ENCODE measurements at places on chromosomes 2 and 18. TPM values are rescaled to one million over a fixed set of nuclear protein-coding genes. Genes with fewer than 3 reads are reported as not detected.

- DNase-seq, result no peak
These were observed 355.6 kb downstream of the NBAS start for GRCh38 chr2:15205562-15205961.

DNA sequence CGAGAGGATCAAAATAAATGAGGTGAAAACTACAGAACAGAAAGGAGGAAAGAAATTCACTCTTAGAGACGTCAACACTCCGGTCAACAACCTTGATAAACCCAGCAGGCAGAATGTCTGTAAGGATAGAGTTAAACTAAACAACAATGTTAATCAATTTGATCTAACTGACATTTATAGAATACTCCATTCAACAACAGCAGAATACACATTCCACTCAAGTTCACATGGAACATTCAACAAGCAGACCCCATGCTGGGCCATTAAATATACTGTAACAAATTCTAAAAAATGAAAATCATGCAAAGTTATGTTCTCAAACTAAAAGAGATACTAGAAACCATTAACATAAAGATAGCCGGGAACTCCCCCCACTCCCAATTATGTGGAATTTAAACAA lies 41.8 kb downstream of the FAM210A start:
- DNase-seq, result no peak

Gene OTOS
- total RNA-seq, result not detected

DNA sequence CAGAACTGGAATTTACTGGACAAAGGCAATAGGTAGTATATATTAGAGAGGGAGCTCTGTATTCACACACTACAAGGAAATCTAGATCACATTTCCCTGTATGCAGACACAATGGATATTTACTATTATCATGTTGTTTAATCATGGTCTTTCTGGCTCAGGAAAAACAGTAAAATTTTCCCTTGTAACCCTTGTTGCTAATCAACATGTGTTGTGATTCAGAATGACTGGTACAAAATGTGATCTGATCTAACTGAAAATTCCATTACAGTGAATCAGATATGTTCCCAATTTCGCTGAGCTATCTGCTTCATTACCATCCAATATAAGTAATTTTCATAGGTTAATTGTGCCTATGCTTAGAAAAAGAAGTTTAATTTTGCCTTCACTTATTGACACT lies 1109.7 kb downstream of the LRP1B start:
- DNase-seq, result no peak

GRCh38 chr2:241091201-241091600 lies 10.9 kb downstream of the MTERF4 start:
- DNase-seq, result no peak

GRCh38 chr18:48646976-48647375 lies 108.1 kb downstream of the CTIF start:
- no peak for DNase-seq

GRCh38 chr18:26631135-26631534 lies 82.8 kb upstream of the KCTD1 start:
- DNase-seq, result no peak

Gene TTC39C
- total RNA-seq, result 1.3 TPM

- no peak for DNase-seq
These were observed 105.0 kb downstream of the UGGT1 start for GRCh38 chr2:128196026-128196425.

DNA sequence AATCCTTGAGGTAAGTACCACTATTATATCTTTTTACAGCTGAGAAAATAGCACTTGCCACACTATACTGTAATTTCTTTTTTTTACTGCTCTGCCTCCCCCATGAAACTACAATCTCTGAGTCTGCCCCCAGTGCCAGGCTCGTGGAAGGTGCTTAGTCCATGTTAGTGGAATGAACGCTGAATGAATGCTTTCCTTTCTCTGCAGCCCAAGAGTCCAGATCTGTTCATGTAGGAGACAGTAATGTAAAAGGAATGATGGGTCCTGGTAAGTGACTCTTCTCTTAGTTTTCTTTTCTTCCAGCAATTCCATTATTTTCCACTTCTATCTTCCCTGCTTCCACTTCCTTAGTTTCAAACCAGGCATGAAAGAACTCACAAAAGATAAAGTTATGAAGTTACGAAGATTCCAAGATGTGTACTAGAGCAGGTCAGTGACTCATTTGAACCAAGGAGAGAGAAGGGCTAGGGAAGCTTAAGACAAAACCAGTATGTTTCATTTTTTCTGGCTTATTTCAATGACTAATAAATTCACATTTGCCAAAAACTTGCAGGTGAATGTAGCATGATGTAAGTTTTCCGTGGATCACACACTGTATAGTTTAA lies 46.0 kb downstream of the ARHGEF33 start:
- no peak for DNase-seq

Gene SCYGR1
- total RNA-seq, result not detected

Gene COPS7B
- 14.8 TPM for total RNA-seq

DNA sequence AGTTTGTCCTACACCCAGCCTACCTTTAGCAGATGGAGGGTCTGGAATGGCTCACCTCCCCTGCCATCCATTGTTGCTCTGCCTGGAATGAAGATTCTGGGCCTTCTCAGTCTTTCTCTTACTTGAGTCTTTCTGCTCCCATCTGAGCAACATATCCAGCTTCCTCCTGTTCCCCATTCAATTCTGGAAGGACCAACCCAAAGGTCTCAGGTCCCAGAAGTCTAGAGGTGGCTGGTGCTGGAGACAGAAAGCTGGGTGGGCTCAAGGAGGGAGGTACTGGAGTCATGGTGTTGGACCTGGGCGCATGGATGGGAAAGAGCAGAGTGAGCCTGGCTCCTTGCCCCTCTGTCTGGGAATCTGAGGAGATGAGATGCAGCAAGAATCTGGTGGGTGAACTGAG lies 93.5 kb upstream of the SIX3 start:
- no peak for DNase-seq

Gene SPATA3
- not detected for total RNA-seq

DNA sequence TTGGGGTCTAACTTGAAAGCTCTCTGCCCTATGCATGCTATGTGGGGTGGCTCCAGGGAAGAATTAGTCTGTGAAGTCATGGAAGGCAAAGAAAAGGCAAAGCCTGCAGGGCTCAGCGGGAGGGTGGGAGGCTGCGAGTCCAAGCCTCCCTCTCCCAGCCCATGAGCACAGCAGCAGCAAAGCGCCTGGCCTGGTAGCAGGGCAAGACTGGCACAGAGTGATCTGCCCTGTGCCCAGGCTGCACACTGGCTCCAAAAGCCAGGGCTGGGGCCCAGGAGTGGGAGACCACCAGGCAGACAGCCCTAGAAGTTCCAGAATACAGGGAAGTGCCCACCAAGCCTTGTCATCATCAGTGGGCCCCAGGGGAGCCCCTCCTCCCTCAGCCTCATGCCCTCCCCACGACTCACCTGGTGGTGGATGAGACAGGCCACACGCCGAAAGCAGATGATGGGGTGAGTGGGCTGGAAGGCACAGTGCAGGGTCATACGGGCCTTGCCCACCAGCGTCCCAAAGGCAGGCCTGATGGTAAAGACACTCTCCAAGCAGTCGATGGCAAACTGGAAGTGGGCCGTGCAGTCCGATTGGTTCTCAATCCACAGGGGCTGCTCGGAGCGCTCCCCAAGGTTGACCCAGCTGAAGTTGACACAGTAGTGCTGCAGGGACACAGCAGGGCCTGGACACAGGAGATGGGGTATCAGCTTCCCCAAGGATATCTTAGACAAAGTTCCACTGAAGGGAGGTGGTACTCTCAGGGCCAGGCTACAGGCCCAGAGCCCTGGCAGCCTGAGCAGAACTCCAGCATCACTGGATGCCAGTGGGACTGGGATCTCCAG lies 12.1 kb downstream of the CFAP65 start:
- no peak for DNase-seq

DNA sequence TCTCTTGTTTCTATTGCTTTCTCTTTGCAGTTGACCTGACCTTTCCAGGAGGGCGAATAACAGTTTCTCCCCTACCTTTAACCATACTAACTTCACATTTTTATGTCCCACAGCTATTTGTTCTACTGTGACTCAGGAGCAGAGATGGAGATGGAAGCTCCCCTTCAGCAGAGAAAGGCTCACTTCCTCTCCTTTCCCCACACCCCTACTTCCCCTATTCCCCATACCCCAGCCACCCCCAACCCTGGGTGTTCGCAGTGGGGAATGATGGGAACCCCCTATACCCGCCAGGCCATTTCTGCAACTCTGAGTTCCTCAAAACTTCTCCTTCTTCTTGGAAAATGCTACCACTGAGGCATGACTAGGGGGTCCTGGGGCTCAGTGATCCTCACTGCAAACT lies 285.4 kb upstream of the MGAT5 start:
- no peak for DNase-seq

GRCh38 chr18:35377875-35378573 lies 887 bp upstream of the ZNF396 start:
- no peak for DNase-seq

DNA sequence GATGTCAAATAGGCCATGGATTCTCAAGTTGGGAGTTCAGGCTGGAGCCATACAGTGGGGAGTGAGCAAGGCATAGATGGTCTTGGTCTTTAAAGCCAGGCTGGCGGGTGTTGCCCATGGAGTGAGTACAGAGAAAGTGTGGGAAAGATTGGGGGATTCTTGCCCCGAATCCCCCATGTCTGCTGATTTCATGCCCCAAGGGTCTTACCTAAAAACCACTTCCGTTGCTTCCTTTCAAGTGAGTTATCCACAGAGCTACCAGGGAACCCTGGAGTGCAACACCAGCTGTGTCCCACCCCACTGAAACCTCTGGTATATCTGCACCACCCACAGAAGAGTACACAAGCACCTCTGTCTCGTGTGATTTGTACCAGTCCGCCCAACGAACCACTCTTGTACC lies 31.4 kb downstream of the FHOD3 start:
- DNase-seq, result no peak

GRCh38 chr2:174846941-174847938 lies 83.0 kb upstream of the CHRNA1 start:
- DNase-seq, result no peak

Gene MPP4
- total RNA-seq, result not detected

DNA sequence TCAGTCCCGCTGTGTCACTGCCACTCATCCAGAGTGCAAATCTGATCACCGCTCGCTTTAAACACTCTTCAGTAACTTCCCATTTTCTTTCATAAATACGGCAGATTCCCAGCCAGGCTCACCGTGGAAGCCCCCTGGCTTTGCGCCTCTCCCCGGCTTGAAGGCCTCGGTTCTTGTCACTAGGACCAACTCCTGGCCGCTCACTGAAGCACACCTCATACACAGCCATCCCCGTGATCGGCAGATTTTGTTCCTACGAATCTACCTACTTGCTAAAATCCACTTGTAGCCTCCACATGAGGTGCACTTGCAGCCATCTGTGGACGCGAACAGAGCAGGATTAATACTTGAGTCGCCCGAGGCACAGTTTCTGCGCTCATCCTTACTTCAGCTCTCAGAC lies 462.4 kb upstream of the MYT1L start:
- no peak for DNase-seq

Gene ARHGAP15
- 1.2 TPM for total RNA-seq

DNA sequence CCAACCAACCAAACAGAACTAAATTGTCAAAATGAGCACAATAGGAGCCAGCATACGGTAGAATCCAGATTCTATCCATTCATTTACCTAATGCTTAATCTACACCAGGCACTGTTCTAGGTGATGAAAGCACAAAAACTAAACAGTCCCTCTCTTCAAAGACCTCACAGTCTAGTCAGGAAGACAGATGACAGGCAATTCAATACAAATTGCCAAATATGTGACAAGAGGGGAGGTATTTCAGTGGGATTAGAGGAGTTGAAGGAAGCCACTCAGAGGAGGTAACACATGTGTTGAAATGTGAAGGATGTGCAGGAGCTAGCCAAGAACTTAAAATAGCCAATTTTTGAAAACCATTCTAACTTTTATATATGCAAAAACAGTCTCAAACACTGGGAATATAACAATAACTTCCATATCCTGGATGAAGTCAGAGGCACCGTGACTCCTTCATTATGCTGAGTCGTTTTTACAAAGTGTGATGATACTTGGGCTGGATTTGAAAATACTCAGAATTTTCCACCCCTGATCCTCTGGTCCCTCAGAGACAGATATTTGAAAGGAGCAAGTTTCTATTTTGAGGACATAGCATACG lies 204.9 kb downstream of the PID1 start:
- no peak for DNase-seq

Gene BOLL
- total RNA-seq, result 8.1 TPM

- no peak for DNase-seq
These were observed 20.6 kb upstream of the CAVIN2 start for GRCh38 chr2:191867507-191867847.
